ENCODE measurements at places on chromosomes 1 and 21.
A peak's percentile ranks its signal among the peaks of the same experiment; 100 is the strongest.

DNA sequence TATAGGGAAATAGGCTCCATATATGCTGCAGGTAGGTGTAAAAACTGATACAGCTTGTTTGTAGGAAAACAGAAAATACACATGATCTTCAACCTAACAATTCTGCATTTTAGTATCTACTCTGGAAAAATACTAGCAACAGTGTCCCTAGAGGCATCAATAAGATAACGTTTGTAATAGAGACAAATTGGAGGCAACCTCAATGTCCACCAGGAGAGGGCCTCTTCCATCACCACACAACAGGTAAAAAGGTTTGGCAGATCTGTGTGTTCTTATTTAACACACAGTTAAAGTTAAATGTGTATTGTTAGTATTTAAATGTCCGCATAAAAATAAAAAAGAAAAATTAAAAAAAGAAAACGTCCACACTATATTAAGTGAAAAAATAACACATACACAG is 5.4 kb downstream of the EIF2D start:
- DNase-seq, result no peak

- peak; percentile 69 for DNase-seq
Measured at GRCh38 chr1:94014635-94015488, 105.6 kb upstream of the GCLM start.

- no peak for DNase-seq
Measured at GRCh38 chr21:44947111-44947929, 7.5 kb downstream of the SLX9 start.

GRCh38 chr1:94677714-94678113 is 136.2 kb upstream of the F3 start:
- DNase-seq, result no peak

DNA sequence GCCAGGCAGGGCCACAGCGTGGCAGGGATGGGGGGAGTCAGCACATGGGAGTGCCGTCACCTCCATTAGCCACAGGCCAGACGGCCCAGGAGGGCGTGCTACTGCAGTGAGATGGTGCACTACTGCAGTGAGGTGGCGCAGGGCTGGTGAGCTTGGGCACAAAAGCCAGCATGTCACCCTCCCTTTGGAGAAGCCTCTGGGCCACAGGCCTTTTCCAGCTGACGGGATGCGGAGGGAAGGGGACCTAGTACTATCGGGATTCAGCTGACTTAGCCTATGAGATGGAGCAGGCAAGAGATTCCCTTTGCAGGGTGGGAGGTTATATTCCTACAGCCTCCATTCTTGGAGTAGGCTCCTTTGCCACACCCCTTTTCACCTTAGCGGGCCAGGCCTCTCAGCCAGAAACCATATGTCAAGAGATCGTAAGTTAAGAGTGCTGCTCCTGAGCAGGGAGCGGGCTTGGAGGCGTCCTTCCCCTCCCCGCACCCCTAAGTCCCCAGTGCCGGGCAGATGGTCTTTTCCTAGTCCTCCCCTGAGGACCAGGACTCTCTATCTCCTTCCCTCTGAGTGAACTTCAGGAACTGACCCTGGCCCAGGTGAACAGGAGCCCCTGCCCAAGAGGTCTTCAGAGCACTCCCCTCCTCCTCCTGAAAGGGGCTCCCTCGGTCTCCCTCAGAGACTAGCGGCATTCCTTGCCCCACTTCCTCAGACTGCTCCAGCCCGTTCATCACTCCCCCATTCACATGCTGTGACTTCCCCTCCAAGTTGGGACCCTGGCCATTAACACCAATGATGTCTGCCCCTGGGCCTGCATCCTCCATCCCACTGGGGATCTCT is 8.2 kb downstream of the NES start:
- no peak for DNase-seq

DNA sequence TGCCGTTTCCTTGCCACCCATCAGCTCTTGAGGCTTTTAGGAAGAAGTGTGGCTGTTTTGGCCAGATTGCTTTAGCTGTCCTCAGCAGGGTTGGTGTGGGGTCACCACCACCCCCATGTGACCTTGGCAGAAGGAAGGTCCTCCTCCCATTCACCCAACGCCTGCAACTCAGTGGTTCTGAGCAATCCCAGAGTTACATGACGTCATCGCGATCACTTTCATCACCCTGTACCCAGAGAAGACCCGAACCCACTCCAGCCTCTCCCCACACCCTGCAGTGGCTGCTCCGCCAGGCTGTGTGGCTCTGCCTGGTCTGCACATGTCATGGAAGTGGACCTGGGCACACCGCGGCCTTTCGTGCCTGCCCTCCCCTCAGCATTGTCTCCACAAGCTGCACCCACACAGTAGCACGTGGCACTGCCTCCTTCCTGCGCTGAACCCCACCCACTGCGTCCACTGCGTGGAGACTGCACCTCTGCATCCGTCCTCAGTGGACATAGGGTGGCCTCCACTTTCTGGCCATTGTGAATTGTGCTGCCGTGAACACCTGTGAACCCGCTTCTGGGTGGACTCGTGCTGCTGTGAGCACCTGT is 16.5 kb downstream of the FAAP20 start:
- DNase-seq, result no peak

GRCh38 chr1:51552929-51553807 is 34.1 kb upstream of the EPS15 start:
- no peak for DNase-seq

DNA sequence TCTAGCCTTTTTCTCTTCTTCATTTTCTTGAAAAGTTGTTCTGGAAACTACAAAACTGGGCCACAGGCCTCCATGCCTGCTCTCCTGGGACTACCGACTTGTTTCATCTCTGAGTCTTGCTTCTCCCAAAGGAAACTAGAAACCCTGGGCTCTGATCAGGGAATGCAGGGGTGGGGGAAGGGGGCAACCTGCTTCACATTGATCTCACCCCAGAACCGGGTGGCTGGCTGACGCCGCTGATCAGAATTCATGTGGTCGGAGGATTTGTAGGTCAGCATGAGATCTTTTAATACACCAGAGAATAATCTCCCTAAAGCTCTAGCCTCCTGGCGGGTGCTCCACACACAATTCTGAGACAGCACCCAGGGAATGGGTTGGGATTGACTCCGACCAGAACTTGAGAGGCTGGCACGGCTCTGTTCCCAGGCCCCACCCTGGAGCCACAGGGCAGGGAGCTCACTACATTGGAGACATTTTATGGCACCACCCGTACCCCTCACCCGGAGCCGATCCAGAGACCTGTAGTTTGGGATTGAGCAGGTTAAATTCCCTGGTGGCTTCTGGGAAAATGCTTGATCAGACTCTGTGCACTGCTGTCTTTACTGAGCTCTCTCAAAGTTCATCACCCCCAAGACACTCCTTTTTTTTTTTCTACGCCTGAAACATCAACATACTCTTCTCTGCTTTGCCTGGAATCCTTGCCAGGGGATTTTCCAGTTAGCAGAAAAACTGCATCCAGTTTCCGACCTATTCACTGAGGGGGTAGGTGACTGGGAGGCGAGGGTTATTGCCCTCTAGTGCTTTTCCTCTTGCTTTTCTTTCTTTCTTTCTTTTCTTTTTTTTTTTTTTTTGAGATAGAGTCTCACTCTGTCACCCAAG is 12.2 kb upstream of the ARHGEF10L start:
- DNase-seq, result no peak

DNA sequence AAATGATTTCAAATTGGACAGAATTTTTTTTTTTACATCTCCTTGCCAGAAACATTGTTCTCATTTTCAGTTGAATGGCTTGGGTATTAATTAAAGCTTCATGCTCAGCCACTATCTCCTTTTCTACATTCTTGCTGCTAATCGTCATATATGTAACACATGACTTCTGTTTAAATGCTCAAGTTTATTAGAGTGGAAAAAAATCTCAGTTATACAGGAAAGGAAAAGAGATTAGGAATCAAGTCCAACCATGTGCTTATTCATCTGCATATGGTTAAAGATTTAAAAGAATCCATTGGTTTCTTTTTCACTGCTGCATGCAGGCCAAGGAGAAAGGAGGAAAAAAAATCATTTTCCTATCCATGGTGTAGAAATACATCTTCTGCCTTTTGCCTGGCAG is 47.3 kb upstream of the CNN3 start:
- DNase-seq, result peak; percentile 2

DNA sequence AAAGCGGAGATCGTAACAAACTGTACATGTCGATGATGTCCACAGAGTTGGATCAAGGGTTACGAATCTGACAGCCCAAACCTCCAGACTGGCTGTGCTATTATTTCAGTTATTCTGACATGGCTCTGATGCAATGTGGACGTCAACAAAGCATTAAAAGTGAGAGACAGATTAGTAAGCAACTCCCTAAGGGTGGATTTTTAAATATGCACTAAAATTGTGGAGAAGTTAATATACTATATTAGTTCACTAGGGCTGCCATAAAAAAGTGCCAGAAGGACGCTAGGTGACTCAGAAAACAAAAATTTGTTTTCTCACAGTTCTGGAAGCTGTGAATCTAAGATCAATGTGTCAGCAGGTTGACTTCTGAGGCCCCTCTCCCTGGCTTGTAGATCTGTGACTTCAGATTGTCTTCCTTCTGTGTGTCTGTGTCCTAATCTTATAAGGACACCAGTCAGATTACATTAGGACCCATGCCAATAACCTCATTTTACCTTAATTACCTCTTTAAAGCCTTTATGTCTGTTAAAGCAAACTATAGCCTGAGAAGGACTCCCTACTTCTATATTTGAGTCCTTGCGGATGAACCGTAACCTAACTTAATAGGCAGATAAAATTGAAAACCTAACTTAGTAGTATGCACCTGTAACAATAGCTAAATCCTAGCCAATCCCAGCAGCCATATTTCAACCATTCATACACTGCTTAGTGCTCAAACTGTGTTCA is 66.0 kb upstream of the BACH1 start:
- no peak for DNase-seq

DNA sequence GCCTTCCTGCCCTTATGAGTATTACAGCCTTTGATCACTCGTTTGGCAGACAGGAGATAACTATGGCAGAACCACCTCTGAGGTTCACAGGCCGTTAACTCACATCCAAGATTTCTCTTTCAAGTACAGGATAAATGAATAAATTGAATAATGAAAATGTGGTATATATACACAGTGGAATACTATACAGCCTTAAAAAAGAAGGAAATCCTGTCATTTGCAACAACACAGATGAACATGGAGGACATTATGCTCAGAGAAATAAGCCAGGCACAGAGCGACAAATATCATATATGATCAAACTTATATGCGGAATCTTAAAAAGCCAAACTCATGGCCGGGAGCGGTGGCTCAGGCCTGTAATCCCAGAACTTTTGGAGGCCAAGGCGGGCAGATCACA is 32.6 kb downstream of the TGFBR3 start:
- DNase-seq, result no peak

DNA sequence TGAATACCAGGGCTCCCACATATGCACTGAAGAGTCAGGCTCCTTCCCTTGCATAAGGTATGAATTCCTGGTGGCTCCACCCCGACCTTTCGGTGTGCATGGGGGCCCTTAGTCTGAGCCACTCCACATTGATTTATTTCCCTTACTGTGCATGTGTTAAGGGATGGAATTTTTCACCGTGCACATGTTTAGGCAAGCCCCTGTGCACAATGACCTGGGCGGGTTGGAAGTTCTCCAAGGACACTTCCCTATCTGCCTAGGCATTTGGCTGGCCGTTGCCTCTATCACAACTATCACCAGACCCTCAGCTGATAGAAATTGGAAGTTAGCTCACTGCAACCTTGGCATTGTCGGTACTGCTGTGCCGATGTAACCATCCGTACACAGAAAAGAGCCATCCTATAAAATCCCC is 9.7 kb downstream of the S100A6 start:
- peak; percentile 35 for DNase-seq

DNA sequence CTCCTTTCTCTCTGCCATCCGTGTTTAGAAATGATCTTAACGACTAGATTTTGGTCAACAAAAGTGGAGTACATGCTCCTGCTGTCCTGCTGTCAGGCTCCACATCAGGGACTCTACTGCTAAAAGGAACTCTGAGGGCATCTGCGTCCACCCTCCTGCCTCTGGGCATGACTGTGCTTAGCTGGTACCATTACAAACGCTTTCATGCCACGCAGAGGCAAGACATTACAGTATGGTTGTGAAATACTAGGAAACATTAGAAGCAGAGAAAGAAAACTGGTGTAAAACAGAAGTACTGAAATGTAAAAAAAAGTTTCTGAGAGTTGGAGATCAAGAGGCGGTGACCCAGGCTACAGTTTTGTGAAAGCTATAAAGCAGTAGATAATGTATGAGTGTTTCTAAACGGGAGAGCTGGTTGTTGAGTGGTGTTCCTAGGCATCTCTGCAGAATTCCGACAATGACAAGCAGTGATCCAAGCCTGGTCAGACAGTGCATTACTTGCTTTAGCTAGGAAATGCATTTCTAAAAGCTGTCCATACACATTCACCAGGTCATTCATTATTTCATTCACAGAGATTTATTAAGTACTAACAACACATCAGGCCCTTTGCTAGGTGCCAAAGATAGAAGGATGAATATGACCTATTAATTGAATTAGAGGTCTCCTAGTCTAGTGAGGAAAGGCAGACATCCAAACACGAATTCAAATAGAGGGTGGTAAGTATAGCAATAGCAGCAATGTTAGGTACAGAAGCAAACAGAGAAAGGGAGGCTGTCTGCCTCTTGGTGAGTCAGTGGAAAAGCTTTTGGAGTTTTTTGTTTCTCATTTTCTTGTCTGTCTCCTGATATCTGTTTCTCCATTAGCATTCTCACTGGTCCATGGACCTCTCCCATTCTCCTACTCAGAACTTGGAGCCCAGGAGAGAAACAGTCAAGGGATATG is 401.9 kb downstream of the LMO4 start:
- no peak for DNase-seq

DNA sequence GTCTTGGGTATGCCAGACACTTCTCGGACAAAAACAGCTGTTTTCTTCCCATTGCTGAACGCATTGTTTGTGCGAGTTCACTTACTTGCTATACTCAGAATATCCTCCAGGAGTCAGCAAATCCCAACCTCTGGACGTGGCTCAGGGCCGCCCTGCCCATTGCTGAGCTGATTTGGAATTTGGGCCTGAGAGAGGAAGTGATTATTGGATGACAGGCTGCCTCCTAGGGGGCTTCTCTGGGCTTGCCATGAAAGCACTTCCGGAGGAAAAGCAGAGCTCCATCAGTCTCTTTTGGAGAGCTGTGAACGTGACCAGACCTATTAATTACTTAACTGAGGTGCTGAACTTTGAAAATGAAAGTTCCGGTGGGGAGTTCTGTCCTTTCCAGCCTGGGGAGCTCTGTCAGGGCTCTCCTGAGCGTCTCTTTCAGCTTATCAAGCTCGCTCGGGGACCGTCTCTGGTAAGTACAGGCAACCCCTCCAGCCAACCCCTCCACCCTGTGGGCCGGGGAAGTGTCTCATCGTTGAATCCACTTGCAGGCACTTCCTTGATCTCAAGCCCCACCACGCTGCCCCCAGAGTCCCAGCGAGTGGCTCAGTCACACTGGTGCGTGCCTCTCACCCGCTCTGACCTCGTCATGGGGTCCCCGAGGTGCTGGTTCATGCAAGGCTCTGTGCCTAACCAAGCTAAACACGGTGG is 76.9 kb downstream of the CLIC6 start:
- peak; percentile 90 for DNase-seq

DNA sequence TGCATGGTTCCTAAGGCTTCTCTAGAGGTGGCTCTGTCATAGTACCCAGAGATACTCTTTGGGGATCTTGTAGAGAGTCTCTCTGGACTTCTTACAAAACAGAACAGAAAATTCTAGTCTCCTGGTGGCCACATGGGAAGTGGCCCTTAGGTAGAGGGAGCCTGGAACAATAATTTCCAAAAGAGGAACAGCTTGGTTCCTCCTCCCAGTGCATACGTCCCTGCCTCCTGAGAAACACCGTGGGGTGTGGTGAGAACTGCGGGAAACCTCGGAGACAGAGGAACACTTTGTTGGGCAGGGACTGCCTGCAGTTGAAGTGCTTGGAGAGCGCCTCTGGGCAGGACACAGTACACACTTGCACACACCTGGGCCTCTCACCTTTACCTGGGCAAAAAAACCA is 38.8 kb upstream of the EPHA8 start:
- DNase-seq, result no peak

- peak; percentile 79 for DNase-seq
Measured at GRCh38 chr1:204072931-204073836, at the start of gene SOX13. Gene SOX13 (plus strand): TSS chr1:204073115. CDS start chr1:204112916, 39,801 bp downstream.

All from suppressor macrophage treated with lipopolysaccharide for 4 hours (primary cell).